T-helper 17 cell (primary cell): ENCODE measurements at places on chromosomes 16 and 17. TPM values are rescaled to one million over a fixed set of nuclear protein-coding genes. Genes with fewer than 3 reads are reported as not detected.

GRCh38 chr17:44281570-44281969, 13.6 kb upstream of the SLC4A1 start:
- H3K36me3 ChIP-seq = no peaks in the 10 kb centered on the region
- peaks cover 9% of the 10 kb centered on the region for H3K27me3 ChIP-seq
- H3K4me1 ChIP-seq = peaks cover 6% of the 10 kb centered on the region
- H3K27ac ChIP-seq = no peak overlapping the region

GRCh38 chr16:54285414-54286089, 1.0 kb downstream of the IRX3 start:
- peaks cover 11% of the 10 kb centered on the region for H3K36me3 ChIP-seq
- peak overlapping the region; percentile 71 for H3K4me3 ChIP-seq
- no peak for DNase-seq

GRCh38 chr16:67393111-67393787, at the start of gene TPPP3:
TPPP3 (minus strand) TSS chr16:67393498; CDS start chr16:67391111, 2,387 bp downstream.
- H3K27ac ChIP-seq = peak within 1 kb of the TSS; percentile 54
- H3K4me1 ChIP-seq = peaks cover 11% of the 10 kb centered on the region
- H3K4me3 ChIP-seq = peak within 1 kb of the TSS; percentile 92
- H3K36me3 ChIP-seq = peaks cover 8% of the 10 kb centered on the region

DNA sequence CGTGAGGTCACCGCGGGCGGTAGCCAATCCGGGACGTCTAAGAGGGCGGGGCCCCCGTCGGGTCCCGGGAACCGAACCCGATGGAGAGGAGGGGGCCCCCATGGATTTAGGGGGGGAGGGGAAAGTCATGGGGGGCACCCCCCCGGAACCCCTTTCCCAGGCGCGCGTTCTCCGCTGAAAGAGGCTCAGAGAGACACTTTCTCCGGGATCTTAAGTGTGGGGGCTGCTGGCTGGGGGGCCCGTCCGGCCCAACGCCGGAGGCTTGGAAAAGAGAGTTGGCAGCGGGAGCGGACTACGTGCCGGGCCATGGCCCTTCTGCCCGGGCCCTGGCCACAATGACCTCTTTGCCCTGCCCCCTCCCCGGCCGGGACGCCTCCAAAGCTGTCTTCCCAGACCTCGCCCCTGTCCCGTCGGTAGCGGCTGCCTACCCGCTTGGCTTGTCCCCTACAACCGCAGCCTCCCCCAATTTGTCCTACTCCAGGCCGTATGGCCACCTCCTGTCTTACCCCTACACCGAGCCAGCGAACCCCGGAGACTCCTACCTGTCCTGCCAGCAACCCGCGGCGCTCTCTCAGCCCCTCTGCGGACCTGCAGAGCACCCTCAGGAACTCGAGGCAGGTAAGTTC, at the start of gene DLX4:
Gene DLX4 (plus strand): TSS at position 57 of the 626 bp plus-strand sequence. CDS start 279 bp downstream, at position 336.
- H3K4me3 ChIP-seq = peak within 1 kb of the TSS; percentile 91
- DNase-seq = no peak
- H3K27ac ChIP-seq = no peak within 1 kb of the TSS
- H3K4me1 ChIP-seq = peaks cover 35% of the 10 kb centered on the region
- peaks cover 86% of the 10 kb centered on the region for H3K27me3 ChIP-seq

GRCh38 chr17:82328141-82328993, 5.2 kb downstream of the SECTM1 start:
- H3K36me3 ChIP-seq = no peaks in the 10 kb centered on the region
- H3K27me3 ChIP-seq = no peaks in the 10 kb centered on the region
- H3K27ac ChIP-seq = no peak overlapping the region

DNA sequence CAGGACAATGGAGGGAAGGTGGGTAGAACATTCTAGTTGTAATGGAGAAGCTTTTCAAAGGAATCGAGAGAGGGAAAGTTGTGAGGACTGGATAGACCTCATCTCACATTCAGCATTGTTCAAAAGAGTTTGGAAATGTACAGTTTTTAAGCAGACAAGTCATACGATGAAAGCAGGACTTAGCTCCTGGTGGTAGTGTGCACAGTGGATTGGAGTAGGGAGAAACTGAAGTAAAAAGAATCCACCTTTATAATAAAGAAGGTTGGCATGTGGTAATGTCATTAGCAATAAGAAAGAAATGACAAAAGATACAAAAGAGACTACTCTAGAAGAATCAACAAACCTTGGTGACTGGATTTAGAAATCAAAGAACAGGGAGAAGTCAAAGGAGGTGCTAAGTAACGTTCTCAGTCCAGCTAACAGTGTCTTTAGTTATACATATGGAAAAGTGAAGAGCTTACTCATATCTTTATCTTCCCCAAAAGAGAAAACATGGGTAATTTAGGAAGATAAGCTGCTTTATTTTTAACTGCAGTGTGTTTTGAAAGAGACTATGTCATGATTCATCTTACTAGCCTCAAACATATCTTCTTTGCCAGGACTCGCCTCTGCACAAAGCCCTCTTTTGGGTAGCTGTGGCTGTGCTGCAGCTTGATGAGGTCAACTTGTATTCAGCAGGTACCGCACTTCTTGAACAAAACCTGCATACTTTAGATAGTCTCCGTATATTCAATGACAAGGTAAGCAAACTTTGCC, 18.7 kb upstream of the EVI2A start:
- peaks cover 12% of the 10 kb centered on the region for H3K36me3 ChIP-seq
- peaks cover 7% of the 10 kb centered on the region for H3K4me1 ChIP-seq
- DNase-seq = no peak
- H3K27ac ChIP-seq = no peak overlapping the region

GRCh38 chr16:1287982-1288670, 21.3 kb upstream of the UBE2I start:
- no peak overlapping the region for H3K4me3 ChIP-seq
- H3K27ac ChIP-seq = no peak overlapping the region
- DNase-seq = no peak

GRCh38 chr17:57983446-57983845, 4.6 kb downstream of the VEZF1 start:
- H3K4me3 ChIP-seq = no peak overlapping the region
- no peak overlapping the region for H3K27ac ChIP-seq
- no peaks in the 10 kb centered on the region for H3K27me3 ChIP-seq
- no peak for DNase-seq
- H3K36me3 ChIP-seq = peaks cover 8% of the 10 kb centered on the region
- H3K4me1 ChIP-seq = peaks cover 47% of the 10 kb centered on the region

- H3K27me3 ChIP-seq = no peaks in the 10 kb centered on the region
- H3K4me1 ChIP-seq = peaks cover 23% of the 10 kb centered on the region
- H3K27ac ChIP-seq = peak overlapping the region; percentile 59
- H3K36me3 ChIP-seq = peaks cover 9% of the 10 kb centered on the region
- no peak for DNase-seq
Measured at GRCh38 chr17:67570797-67571196, 146.9 kb upstream of the NOL11 start.

DNA sequence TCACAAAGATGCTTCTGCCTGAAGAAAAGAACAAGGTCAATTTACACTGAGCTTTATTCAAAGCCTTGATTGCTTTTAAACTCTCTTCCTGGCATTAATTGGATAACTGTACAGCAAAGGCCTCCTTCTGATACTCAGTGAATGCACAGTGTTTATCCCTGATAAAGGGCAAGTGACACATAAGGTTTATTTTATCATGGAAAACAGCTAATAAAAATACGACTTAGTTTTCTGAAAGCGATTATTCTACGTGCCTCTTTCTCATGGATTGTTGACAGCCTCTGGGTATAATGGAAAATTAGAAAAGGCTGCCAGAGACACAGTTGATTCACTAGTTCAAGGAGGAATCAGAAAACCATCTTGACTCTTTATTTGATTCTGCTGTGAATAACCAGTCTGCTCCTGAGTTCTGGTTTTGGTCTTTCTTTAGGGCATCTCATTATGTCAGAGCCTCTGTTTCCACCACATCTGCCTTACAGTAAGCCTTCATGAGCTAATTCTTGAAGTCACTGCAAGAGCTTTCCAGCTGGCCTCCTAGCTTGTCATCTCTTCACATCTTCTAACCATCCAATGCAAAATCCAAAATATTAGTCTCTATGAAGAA, 212.9 kb downstream of the CNTNAP4 start:
- no peaks in the 10 kb centered on the region for H3K27me3 ChIP-seq
- H3K36me3 ChIP-seq = no peaks in the 10 kb centered on the region
- no peaks in the 10 kb centered on the region for H3K4me1 ChIP-seq
- H3K4me3 ChIP-seq = no peak overlapping the region

DNA sequence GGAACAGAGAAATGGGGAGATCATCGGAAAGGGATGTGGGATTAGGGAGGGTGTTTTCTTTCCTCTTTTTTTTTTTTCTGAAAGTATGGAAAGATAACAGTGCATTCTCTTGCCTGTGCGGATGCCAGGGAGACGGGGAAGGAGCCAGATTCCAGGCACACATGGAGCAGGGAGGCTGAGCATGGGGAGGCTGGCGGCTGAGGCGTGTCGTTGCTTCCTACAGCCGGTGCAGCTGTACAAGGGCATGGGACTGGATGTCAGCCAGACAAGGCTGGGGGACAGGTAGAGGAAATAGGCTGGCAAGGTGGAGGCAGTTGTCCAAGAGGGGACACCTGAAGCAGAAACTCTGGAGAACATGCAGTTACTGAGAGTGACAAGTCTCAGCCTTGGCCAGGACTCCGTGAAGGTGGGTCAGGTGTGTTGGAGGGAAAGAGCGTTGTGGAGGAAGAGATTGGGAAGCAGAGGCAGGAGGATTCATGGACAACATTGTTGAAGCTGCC, 16.6 kb upstream of the ADORA2B start:
- no peak overlapping the region for H3K27ac ChIP-seq
- peaks cover 16% of the 10 kb centered on the region for H3K36me3 ChIP-seq
- no peak overlapping the region for H3K4me3 ChIP-seq
- no peak for DNase-seq

GRCh38 chr17:38719289-38719942, 10.7 kb upstream of the CISD3 start:
- H3K4me1 ChIP-seq = peaks cover 28% of the 10 kb centered on the region
- H3K27ac ChIP-seq = peak overlapping the region; percentile 57
- H3K4me3 ChIP-seq = no peak overlapping the region
- DNase-seq = no peak
- H3K27me3 ChIP-seq = no peaks in the 10 kb centered on the region

DNA sequence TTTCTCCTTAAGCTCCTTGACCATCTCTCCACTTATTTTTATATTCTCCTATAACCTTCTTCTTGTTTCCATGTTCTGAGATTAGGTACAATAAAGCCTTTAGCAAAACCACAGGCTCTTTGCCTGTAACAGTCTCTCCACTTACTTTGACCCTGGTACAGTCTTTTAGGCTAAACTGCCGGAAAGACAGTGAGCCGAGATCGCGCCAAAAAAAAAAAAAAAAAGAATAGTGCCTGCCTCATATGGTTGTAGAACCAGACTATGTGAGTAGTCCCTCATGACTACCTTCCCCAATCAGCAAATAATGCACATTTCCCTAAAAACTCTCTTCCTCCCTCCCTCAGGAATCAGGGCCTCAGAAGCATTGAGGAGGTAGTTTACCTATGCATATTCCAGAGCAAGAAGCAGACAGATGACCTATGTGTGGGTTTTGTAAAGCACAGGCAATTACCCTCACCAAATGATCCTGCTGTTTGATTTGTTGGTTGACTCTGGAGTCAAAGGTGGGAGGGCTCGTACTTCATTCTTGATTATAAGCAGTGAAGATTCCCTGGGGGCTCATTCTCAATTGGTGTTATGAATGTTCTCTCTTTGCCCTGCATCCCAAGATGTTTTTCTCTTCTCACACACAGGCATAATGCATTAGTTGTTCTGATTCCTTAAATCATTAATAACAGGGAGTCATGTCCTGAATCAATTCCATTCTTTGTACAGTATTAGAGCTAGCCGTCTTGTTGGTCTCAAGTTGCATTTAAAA, 8.9 kb upstream of the NME1 start:
- DNase-seq = no peak
- H3K4me3 ChIP-seq = no peak overlapping the region
- H3K27me3 ChIP-seq = no peaks in the 10 kb centered on the region
- H3K27ac ChIP-seq = no peak overlapping the region

GRCh38 chr16:83624429-83625120, 183.2 kb upstream of the HSBP1 start:
- peaks cover 10% of the 10 kb centered on the region for H3K27me3 ChIP-seq
- no peak for DNase-seq
- H3K4me1 ChIP-seq = no peaks in the 10 kb centered on the region
- H3K36me3 ChIP-seq = no peaks in the 10 kb centered on the region
- no peak overlapping the region for H3K4me3 ChIP-seq
- H3K27ac ChIP-seq = no peak overlapping the region

- H3K4me1 ChIP-seq = peaks cover 5% of the 10 kb centered on the region
- H3K27ac ChIP-seq = no peak overlapping the region
- H3K36me3 ChIP-seq = peaks cover 2% of the 10 kb centered on the region
- H3K27me3 ChIP-seq = no peaks in the 10 kb centered on the region
Measured at GRCh38 chr17:61385577-61386236, 13.9 kb upstream of the TBX2 start.

DNA sequence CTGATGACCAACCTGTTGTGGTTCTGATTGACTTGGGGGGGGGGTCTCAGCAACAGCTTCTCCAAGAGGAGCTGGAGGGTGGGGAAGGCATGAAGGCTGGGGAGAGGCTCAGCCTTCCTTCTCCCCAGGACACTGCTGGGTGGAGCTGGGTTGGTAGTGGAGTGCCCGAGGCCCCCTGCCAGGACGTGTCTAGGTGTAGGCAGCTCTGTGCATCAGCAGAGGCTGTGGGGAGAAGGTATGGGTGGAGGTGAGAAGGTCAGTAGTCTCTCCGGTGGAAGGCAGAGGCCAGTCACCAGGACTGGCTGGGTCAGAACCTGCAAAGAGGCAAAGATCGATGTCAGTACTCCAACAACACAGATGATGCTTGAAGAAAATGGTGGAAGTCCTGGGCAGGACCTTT, 3.9 kb downstream of the CHAD start:
- no peak for DNase-seq
- H3K36me3 ChIP-seq = peaks cover 8% of the 10 kb centered on the region
- H3K4me3 ChIP-seq = no peak overlapping the region

- peaks cover 8% of the 10 kb centered on the region for H3K4me1 ChIP-seq
- peaks cover 2% of the 10 kb centered on the region for H3K36me3 ChIP-seq
- H3K4me3 ChIP-seq = no peak overlapping the region
- no peak overlapping the region for H3K27ac ChIP-seq
Measured at GRCh38 chr16:66324815-66325515, 41.5 kb upstream of the CDH5 start.

- peaks cover 10% of the 10 kb centered on the region for H3K4me1 ChIP-seq
- peaks cover 5% of the 10 kb centered on the region for H3K36me3 ChIP-seq
- no peak overlapping the region for H3K27ac ChIP-seq
- DNase-seq = peak; percentile 18
- no peak overlapping the region for H3K4me3 ChIP-seq
Measured at GRCh38 chr16:66357523-66357928, 9.0 kb upstream of the CDH5 start.

GRCh38 chr17:7034955-7035590, 742 bp upstream of the SLC16A13 start:
- H3K4me3 ChIP-seq = peak overlapping the region; percentile 92
- peaks cover 51% of the 10 kb centered on the region for H3K4me1 ChIP-seq
- H3K36me3 ChIP-seq = no peaks in the 10 kb centered on the region
- H3K27ac ChIP-seq = peak overlapping the region; percentile 98

Gene ZNF629
- total RNA-seq = 1.4 TPM

Gene ANKS4B
- total RNA-seq = not detected

Gene EVPLL
- total RNA-seq = not detected

Gene TLCD3B
- not detected for total RNA-seq

Gene HCRT
- not detected for total RNA-seq

Gene BCAR1
- total RNA-seq = not detected
